CD8-positive, alpha-beta memory T cell (primary cell): ENCODE measurements at places on chromosomes 3 and 15. TPM values are rescaled to one million over a fixed set of nuclear protein-coding genes. Genes with fewer than 3 reads are reported as not detected.

DNA sequence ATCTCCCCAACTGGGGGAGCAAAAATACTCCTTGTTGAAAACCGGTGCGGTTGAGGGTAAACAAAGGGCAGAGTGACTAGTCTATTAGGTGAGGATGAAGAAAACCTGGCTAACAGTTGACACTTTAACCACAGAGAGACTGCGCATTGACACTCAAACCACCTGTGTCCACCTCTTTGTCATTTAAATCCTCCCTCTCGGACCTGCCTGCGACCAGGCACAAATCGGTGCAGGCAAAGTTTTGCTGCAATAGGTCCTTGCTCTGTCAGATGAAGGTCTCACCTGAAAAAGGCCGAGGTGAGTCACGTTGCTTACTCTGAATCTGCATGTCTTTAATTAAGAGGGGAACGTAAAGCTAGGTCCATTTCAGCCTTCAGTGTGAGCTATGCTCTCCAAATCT is 494.1 kb upstream of the DPPA4 start:
- no peaks in the 10 kb centered on the region for H3K36me3 ChIP-seq
- no peaks in the 10 kb centered on the region for H3K4me1 ChIP-seq
- no peak overlapping the region for H3K27ac ChIP-seq

The MYLK gene
- not detected for total RNA-seq

The MRAS gene
- total RNA-seq: 0.38 TPM

GRCh38 chr3:166243511-166243910 is 406.3 kb upstream of the BCHE start:
- no peaks in the 10 kb centered on the region for H3K4me1 ChIP-seq
- H3K27ac ChIP-seq: no peak overlapping the region
- no peaks in the 10 kb centered on the region for H3K27me3 ChIP-seq
- H3K36me3 ChIP-seq: no peaks in the 10 kb centered on the region
- H3K4me3 ChIP-seq: no peak overlapping the region
- DNase-seq: no peak

- DNase-seq: no peak
- no peak overlapping the region for H3K4me3 ChIP-seq
- H3K27me3 ChIP-seq: no peaks in the 10 kb centered on the region
- H3K36me3 ChIP-seq: no peaks in the 10 kb centered on the region
- no peak overlapping the region for H3K27ac ChIP-seq
- H3K4me1 ChIP-seq: peaks cover 64% of the 10 kb centered on the region
Observed at GRCh38 chr3:196642434-196642833, 2.9 kb downstream of the NRROS start.

The MYRIP gene
- not detected for total RNA-seq

The COL7A1 gene
- total RNA-seq: 0.59 TPM

The FAM3D gene
- total RNA-seq: not detected

The BNC1 gene
- not detected for total RNA-seq

DNA sequence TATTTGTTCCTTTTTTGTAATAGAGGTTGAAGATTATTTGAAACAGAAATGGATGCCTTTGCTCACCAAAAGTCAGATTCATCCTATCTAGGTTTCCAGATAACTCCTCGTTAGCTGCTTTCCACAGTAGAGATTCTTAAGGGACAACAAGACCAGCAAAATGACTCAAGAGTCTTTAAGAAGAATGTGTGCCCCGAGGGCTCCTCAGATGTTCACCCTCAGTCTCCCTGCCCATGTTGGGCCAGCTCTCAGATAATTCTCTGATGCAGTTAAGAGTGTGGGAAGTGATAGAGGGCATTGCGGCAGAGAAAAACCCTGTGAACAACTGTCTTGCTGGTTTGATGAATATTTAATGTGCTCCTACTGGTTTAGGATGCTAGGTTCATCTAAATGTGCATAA is 251.1 kb downstream of the PTPRG start:
- no peaks in the 10 kb centered on the region for H3K4me1 ChIP-seq
- DNase-seq: no peak

DNA sequence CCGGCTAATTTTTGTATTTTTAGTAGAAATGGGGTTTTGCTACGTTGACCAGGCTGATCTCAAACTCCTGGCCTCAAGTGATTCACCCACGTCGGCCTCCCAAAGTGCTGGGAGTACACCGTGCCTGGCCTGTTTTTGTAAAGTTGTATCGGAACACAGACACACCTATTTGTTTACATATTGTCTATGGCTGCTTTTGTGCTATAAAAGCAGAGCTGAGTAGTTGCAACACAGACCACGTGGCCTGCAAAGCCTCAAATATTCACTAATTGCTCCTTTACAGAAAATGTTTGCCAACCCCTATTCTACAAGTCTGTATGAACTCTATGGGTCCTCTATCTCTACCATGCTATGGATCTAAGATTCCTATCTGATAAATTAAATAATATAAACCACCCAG is 175.5 kb downstream of the CADPS start:
- DNase-seq: no peak
- no peak overlapping the region for H3K4me3 ChIP-seq
- no peaks in the 10 kb centered on the region for H3K27me3 ChIP-seq
- no peak overlapping the region for H3K27ac ChIP-seq

GRCh38 chr3:178255315-178255714 is 280.9 kb upstream of the KCNMB2 start:
- H3K36me3 ChIP-seq: no peaks in the 10 kb centered on the region
- H3K27ac ChIP-seq: no peak overlapping the region
- H3K4me1 ChIP-seq: no peaks in the 10 kb centered on the region
- H3K4me3 ChIP-seq: no peak overlapping the region
- H3K27me3 ChIP-seq: no peaks in the 10 kb centered on the region

- peaks cover 30% of the 10 kb centered on the region for H3K4me1 ChIP-seq
- peak overlapping the region; percentile 12 for H3K27ac ChIP-seq
- no peaks in the 10 kb centered on the region for H3K27me3 ChIP-seq
Observed at GRCh38 chr15:45637552-45638033, 2.8 kb downstream of the SQOR start.

DNA sequence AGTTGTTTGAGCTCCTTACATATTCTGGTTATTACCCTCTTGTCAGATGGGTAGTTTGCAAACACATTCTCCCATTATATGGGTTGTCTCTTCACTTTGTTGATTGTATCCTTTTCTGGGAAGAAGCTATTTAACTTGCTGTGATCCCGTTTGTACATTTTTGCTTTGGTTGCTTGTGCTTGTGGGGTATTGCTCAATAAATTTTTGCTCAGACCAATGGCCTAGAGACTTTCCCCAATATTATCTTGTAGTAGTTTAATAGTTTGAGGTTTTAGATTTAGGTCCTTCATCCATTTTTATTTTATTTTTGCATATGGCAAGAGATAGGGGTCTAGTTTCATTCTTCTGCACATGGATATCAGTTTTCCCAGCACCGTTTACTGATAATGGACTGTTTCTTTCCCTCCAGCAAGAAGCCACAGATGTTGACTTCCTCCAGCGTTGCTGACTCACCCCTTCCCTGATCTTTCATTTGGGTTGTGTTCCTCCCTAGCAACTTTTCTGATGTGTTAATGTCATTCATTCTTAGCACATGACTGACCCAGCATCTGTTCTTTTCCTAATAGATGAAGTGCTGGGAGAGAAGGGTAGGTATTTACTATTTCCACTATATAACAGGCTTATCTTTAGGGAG is 166.7 kb upstream of the SGO1 start:
- no peaks in the 10 kb centered on the region for H3K27me3 ChIP-seq
- H3K27ac ChIP-seq: no peak overlapping the region
- no peaks in the 10 kb centered on the region for H3K4me1 ChIP-seq

- H3K27ac ChIP-seq: peak overlapping the region; percentile 45
- peak overlapping the region; percentile 21 for H3K4me3 ChIP-seq
- DNase-seq: no peak
- H3K27me3 ChIP-seq: no peaks in the 10 kb centered on the region
- H3K4me1 ChIP-seq: peaks cover 76% of the 10 kb centered on the region
Observed at GRCh38 chr15:74869372-74869725, 3.8 kb downstream of the SCAMP2 start.

GRCh38 chr3:50545781-50546180 is 21.8 kb downstream of the C3orf18 start:
- no peak for DNase-seq
- no peaks in the 10 kb centered on the region for H3K4me1 ChIP-seq
- H3K27ac ChIP-seq: no peak overlapping the region
- no peaks in the 10 kb centered on the region for H3K36me3 ChIP-seq
- no peak overlapping the region for H3K4me3 ChIP-seq
- no peaks in the 10 kb centered on the region for H3K27me3 ChIP-seq

- H3K27me3 ChIP-seq: no peaks in the 10 kb centered on the region
- no peak overlapping the region for H3K27ac ChIP-seq
- DNase-seq: no peak
Observed at GRCh38 chr3:188139466-188139865, 14.5 kb upstream of the LPP start.

The SLC12A1 gene
- total RNA-seq: not detected

The KLHL6 gene
- total RNA-seq: 31.3 TPM

DNA sequence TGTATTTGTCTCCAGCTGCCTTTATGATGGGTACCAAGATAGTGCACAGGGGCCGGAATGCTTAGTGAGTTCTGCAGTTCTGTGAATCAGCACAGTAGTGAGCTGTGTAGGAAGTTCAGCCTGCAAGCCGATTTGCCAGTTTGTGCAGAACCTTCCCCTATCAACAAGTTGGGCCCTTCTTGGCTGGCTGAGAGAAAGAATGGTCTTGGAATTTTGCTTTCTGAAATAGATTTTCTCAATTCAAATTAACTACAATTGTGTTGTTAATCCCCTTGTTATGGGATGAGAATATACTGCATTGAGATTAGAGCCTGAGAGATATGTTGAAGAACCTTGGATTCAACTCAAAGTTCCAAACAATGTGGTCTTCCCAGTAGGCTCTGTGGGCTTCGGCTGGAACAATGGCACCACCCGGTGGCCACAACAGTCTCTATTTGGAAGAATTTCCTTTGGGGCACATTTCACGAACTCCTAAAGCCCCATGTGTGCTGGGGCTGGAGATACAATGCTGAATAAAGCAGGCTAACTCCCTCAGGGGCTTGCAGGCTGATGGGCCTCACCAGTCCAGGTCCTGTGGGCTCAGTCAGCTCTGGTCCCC is 59.1 kb downstream of the TRIM42 start:
- H3K36me3 ChIP-seq: no peaks in the 10 kb centered on the region
- no peak for DNase-seq
- no peak overlapping the region for H3K4me3 ChIP-seq
- no peaks in the 10 kb centered on the region for H3K27me3 ChIP-seq
- no peaks in the 10 kb centered on the region for H3K4me1 ChIP-seq

DNA sequence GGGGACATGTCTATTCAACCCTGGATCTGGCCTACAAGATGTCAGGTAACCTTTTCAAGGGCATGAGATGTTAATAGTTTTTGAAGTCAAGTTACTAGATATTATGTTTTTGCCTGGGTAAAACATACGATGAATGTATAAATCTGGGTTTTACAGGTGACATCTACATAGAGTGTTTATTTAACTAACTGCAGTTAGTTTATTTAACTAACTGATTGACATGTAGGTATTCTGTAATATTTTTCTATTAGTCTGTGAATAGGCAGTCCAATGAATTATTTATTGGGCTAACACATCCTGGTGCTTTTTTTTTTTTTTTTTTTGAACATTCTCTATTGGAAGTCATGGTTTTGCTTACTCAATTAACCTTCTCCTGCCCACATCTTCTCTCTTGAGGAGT is 38.7 kb upstream of the TNIK start:
- H3K4me3 ChIP-seq: no peak overlapping the region
- peaks cover 17% of the 10 kb centered on the region for H3K4me1 ChIP-seq
- H3K27ac ChIP-seq: no peak overlapping the region
- no peaks in the 10 kb centered on the region for H3K27me3 ChIP-seq
- DNase-seq: no peak

The RASSF1 gene
- 71.9 TPM for total RNA-seq

DNA sequence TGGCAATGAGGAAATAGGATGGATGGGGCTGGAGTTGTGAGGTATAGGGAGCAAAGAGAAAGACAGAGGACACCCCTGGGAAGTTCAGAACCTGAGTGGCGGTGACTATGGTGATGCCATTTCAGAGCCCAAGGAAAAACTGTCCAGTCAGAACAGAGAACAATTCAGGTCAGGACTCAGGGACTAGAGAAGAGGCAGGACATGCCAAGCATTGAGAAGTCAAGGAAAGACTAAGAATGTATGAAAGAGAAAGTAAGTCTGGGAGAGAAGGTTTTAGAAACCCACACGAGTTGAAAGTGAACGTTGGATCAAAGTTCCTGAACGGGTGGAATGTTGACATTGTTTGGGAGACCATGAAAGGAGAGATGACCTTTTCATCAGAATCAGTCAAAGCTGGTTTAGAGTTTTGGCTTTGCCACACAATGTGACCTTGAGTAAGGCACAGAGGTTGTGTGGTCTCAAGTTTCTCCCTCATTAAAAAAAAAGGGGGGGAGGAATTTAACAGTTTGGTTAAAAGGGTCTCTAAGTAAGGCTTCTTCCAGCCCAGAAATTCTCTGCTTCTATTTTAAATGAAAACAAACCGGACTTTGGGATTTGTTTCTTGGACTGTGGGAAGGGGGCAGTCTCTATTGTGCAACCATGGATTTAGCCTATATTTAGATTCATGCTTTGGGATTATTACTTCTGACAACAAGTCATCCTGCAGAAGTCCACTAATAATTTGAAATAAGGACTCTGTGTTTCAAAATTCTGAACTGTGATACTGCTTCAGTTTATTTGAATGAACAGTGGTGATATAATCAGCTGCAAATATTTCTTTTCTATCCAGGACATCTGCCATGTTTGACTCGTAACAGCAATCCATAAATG is 315.9 kb upstream of the TBL1XR1 start:
- no peaks in the 10 kb centered on the region for H3K4me1 ChIP-seq
- no peak overlapping the region for H3K27ac ChIP-seq
- no peaks in the 10 kb centered on the region for H3K27me3 ChIP-seq
- no peaks in the 10 kb centered on the region for H3K36me3 ChIP-seq
- no peak overlapping the region for H3K4me3 ChIP-seq
- DNase-seq: no peak

DNA sequence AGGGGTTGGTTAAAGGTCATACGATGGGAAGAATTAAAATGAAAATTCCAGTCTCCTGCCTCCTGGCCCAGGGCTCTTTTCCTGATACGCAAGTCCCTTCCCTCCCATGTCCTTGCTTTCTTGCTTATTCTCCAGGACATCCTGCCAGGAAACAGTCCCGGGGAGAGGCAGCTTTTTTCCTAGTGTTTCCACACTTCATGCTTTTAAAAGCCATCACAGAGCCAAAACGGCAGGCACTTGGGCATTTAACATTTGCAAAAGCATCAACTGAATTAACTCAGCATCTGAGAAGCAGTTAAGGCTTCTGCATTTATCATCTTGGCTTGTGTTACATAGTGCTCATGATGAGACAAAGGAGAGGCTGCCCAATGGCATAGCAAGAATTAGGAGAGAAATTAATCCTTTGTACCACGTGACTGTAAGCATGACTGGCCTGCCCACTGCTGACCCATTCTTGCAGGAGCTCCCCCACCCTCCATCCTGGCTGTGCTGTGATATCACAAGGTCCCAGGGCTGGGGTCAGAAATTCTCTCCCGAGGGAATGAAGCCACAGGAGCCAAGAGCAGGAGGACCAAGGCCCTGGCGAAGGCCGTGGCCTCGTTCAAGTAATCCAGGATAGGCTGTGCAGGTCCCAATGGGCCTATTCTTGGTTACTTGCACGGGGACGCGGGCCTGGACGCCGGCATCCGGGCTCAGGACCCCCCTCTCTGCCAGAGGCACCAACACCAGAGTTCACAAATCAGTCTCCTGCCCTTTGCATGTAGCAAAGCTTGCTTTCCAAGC is 21.6 kb upstream of the VILL start:
- no peak overlapping the region for H3K27ac ChIP-seq
- H3K4me3 ChIP-seq: no peak overlapping the region
- DNase-seq: no peak
- H3K36me3 ChIP-seq: no peaks in the 10 kb centered on the region
